ENCODE measurements at places on chromosomes 7 and 10.

DNA sequence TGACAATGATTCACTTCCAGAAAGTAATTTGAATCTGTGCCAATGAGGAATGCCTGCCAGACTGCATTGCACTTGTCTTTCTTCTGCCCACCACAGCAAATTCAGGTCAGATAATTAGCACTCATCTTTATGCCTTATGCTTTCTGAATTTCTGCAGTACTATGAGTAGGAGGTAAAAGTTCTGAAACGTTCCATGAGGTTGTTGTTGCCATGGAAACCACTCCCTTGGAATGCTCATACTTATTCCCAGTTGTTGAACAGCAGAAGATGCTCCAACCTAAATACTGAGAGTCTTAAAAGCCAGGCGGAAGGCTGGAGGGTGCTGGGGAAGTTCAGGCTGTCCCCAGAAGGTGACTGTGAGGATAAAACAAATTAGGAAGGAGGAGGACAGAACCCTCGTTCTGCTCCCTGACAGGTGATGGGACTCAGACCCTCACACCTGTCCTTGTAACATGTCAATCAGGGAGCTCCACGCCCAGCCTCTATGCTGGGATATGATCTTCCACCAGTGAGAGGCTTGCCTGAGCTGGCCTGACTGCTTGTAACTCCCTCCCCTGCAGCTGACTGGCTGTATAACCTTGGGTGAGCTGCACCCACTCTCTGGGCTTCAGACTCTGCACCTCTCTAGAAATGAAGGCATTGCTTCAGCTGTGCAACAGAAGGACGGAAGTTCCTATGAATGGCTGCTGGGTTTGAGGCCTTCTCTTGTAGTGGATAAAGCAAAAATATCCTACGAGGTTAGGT, 554.3 kb upstream of the MGMT start:
- no peak for DNase-seq

DNA sequence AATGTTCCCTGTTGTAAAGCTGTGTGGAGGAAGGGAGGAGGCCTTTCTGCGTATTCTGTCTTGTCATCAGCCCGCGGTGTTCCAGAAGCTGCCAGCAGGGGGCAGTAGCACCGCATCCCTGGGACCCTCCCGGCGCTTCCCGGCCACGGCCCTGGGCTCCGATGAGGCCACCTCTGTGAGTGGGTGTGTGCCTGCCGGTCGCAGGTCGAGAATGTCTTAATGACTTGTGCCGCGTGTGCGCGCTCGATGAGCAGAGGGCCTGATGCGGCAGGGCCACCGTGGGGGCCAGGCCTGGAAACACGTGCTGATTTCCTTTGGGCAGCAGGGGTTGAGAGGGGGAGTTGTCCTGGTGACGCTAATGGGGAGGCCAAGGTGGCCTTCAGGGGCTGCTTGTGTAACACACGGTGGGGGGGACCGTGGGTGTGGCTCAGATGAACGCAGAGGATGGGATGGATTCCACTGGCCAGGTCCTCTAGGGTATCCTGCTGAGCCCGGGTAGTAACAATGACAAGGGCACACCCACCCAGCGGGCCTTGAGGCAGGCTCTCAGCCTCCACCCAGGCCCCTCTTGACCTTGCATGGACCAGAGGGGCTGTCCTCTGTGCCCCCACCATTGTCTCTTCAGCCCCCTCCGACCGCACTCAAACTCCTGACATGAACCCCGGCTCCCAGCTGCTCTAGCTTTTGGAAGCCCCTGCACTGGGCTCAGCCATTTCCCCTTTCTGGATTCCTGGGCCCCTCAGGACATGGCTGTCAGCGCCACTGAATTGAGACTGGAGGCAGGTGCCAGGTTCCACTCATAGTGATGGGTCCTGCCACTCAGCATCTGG, 135.9 kb upstream of the PODXL start:
- peak; percentile 33 for DNase-seq

- peak; percentile 22 for DNase-seq
Observed at GRCh38 chr10:63703113-63703670, 182.0 kb downstream of the REEP3 start.

- DNase-seq, result no peak
Observed at GRCh38 chr10:35182631-35183510, 56.2 kb downstream of the CREM start.

DNA sequence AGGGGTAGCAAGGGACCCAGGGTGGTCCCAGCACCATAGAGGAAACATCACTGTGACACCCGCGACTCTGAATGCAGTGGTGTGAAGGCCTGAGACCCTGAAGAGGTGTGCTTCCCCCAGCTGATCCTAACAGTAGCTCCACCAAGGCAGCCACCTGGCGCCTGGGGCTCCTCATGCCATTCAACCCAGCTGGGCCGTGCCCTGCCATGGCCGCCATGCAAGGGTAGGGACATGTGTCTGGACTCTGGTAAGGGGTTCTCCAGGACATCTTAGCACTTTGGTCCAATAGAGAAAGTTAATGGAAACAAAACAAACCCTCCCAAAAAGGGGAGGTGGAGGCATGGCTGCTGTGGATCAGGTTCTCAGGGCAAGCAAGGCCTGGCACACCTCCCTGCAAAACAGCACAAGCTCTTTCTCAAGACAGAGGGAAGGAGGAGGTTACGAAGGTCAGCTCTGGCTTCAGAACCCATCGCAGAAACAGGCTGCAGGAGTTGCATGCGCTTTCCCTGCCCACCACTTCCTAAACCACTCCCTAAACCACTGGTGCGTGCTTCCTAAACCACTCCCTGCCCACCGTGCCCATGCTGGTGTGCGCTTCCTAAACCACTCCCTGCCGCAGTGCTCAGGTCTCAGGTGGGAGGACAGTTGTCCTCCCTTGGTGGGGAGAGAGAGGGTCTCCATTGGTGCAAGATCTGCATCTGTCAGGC, 108.7 kb downstream of the LARP4B start:
- peak; percentile 56 for DNase-seq

- no peak for DNase-seq
Observed at GRCh38 chr7:135798095-135798494, 49.5 kb upstream of the FAM180A start.

- DNase-seq, result no peak
Observed at GRCh38 chr10:63910806-63911205, 389.6 kb downstream of the REEP3 start.

GRCh38 chr7:1741751-1742554, 71.9 kb downstream of the ELFN1 start:
- DNase-seq, result no peak

DNA sequence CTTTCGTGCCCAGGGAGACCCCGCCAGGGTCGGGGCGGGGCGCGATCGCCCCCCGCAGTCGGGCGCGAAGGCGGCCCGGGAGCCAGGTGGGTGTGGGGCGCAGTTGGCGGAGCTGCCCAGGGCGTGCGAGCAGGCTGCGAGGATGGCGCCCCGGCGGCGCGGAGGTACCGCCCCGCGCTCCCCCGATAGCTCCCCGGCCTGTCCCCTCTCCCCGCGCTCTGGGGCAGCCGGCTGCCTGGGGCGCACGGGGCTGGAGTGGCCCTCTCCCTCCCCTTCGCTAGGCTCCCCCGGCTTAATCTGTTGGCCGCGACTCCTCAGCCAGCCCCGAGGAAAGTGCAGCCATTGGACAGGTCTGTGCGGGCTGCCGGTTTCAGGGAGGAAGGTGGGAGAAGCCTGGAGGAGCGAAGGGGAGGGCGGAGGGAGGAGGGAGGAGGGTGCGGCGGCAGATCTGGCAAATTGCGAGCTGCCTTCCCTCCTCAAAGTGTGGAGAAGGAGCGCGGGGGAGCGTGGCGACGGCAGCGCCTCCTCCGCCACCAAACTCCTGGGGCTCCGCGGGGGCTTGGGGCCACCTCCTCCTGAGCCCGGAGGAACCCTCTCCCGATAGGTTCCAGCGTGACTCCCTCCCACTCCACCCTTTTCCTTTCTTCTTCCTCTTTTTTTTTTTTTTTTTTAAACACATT, 361 bp upstream of the PLXDC2 start:
- no peak for DNase-seq

GRCh38 chr10:103932971-103933370, 15.0 kb upstream of the STN1 start:
- no peak for DNase-seq

GRCh38 chr10:79385804-79386531, 38.7 kb downstream of the PPIF start:
- DNase-seq, result no peak

- no peak for DNase-seq
Observed at GRCh38 chr7:80279760-80280159, 145.1 kb downstream of the GNAI1 start.

DNA sequence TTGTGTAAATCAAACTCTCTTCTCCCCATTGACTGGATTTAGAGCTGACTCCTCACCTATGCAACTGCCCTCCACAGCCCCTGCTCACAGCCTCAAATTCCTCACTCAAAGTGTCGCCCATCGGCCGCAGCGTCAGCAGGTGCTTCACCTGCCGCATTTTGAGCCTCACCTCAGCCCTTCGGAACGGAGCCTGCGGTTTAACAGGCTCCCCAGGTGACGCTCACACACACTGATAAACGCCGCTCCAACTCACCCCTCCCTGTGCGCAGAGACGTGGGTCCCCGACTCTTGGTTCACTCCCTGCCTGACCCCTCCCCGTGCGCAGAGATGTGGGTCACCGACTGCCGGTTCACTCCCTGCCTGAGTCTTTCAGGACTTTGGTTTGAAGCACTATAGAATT, 57.1 kb downstream of the CARD11 start:
- DNase-seq, result no peak

- DNase-seq, result no peak
Observed at GRCh38 chr7:4607311-4607729, 74.8 kb upstream of the FOXK1 start.

- peak; percentile 61 for DNase-seq
Observed at GRCh38 chr7:148584154-148584827, 6.3 kb upstream of the C7orf33 start.

GRCh38 chr10:86878983-86879713, 78.3 kb downstream of the MMRN2 start:
- peak; percentile 16 for DNase-seq

DNA sequence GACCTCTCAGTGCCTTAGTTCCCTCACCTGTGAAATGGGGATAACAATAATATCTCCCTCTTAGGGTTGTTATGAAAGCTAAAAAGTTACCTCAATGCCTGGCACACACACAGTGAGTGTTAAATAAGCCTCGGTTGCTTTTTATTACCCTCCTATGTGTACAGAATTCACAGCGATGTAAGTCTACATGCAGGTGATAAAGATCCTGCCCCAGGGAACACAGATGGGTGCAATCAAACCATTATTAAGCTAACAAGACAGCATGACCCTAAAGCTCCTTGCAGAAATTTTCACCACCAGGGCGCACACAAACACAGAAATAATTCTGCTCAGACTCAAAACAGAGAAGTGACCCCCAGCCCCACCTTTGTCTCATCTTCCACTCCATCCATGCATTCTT, 261.9 kb downstream of the SNX10 start:
- DNase-seq, result no peak

DNA sequence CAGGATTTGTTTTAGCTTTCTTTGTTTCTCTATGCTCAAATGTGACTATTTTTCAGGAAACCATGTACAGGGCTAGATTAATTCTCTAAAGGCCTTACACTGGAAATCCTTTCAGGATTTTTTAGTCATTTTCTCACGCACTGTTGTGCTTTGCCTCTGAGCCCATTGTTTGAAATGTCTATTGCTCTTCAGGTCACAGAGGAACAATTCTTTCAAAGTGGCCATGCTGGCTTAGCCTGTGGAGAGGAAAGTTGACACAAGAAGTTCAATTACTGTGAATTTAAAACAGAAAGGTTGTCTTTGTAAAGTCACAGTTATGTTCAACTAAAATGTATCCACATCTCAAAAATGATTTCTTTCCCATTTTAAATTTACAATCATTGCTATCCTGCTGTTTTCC, 1071.7 kb upstream of the POT1 start:
- DNase-seq, result no peak

DNA sequence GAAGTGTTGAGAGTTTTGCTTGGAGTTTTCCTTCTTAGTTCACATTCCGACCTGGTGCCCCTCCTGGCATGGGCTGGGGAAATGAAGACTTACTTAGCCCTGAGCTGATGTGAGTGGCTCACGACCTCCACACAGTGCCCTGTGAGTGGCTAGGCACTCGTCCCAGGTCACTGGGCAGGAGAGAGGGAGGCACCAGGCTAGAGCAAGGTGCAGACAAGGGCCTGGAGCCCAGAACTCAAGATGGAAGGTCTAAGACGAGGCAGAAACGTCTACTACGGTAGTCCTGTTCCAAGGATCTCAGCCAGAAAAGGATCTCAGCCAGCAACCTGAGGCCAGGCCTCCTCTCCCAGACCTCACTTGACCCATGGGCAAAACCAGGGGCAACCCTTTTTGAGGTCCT, 22.4 kb downstream of the ANXA11 start:
- DNase-seq, result no peak

GRCh38 chr10:28254290-28254985, 48.4 kb downstream of the MPP7 start:
- DNase-seq, result no peak

DNA sequence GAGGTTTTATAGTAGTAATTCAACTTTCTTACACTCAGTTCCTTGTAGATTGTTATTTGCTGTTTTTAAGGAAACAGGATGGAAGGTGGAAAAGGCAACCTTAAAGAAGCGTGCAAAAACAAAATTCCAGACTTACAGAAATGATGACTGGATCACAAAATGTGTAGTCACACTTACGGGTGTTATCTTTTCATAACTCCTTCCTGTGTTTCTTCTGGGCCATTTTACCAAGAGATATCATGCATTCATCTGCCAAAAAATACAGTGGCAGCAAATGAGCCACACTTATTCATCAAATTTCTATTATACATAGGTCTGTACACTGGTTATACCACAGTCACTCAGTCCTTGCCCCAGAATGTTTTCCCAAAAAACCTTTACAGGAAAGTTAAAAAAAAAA, 94.3 kb upstream of the IL6 start:
- no peak for DNase-seq

DNA sequence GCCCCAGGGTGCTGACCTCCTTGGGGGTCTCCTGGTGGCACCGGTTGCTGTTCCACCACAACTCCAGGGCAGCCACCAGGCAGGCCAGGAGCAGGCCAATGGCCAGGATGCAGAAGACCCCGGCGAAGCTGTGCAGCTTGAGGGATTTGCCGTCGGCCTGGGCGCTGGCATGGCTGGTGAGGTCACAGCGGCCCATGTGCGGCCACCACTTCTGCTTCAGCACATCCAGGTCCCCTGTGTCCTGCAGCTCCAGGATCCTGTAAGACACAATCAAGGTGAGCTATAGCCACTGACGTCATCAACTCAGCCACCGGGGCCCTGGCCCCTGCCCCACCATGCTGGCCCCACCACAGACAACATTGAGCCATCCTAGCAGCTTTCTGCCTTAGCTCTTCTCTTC, 753.2 kb downstream of the GRID1 start:
- no peak for DNase-seq

- DNase-seq, result no peak
Observed at GRCh38 chr10:117322260-117322659, 53.0 kb downstream of the PDZD8 start.

GRCh38 chr10:29083096-29083495, 205.8 kb upstream of the LYZL1 start:
- no peak for DNase-seq

Data from GM12865 (cell line).